ENCODE measurements at places on chromosomes 13 and 19.

DNA sequence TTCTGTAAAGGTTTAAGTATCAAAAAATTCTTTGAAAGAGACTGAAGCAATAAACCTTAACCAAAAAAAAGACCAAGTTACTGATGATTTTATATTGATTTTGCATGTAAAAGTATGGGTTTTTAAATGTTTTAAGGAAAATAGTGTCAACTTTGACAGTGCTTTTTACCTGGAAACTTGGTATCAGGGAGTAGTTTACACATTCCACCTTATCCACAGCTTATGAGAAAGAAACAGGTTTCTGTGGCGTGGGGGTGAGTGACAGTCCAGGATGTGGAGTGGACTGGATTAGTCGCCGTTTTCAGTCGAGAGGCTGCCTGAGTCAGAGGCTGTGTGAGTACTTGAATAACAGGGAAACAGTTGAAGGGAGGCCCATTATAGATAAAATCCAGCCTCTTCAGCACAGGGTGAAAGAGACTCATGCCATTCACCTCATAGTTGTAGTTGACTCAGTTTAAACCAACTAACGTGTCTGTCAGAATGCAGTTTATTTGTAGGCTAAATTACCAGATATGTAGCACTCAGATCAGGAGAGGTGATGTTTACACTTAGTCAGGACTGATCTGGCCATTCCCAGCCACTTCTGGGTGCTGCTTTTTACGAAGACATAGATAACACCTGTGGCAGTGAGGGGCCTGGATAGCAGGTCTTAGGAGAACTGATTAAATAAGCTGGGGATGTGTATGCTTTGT is 595 bp upstream of the GPR183 start:
- peak; percentile 68 for DNase-seq

- DNase-seq: no peak
These were observed 50.7 kb upstream of the SERP2 start for GRCh38 chr13:44322928-44323327.

GRCh38 chr19:28586474-28586873 is 626.5 kb downstream of the UQCRFS1 start:
- DNase-seq: no peak

GRCh38 chr13:24207841-24208667 is 47.5 kb downstream of the SPATA13 start:
- DNase-seq: no peak

GRCh38 chr13:72507416-72508199 is 219.8 kb downstream of the MZT1 start:
- DNase-seq: no peak

DNA sequence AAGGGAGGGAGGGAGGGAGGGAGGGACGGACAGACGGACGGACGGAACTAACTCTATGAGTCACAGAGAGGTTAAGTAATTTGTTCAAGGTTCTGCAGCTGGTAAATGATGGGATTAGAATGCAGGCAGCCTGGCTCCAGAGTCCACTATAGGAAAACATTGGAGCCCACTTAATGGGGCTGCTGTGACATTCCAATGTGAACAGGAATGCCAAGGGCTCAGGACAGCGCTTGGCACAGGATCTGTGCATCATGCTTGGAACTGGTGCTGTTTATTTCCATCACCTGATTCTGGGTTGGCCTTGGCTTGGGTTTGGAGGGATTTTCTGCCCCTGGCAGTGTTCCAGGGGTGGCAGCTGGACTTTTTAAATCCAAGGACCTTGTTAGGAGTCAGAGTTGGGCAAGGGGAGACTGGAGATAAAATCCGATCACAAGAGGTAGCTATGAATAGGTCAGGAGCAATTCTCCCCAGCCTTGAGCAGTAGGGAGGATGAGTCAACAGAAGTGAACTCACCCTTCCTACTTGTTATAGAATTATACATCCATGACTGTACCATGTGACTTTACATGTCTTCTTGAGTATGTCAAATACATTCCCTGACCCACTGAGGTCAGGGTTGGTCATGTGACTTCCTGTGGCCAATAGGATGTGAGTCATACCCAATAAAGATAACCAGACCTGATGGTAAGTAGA is 7.8 kb upstream of the HIF3A start:
- no peak for DNase-seq

- DNase-seq: no peak
These were observed 76.2 kb downstream of the SACS start for GRCh38 chr13:23357349-23357748.

GRCh38 chr19:1353144-1353543 is 30.6 kb upstream of the NDUFS7 start:
- no peak for DNase-seq

All from GDM1 (cell line).